ENCODE measurements at places on chromosomes 6 and 20. TPM values are rescaled to one million over a fixed set of nuclear protein-coding genes. Genes with fewer than 3 reads are reported as not detected.

SLC25A27 gene
- polyA plus RNA-seq = 3.7 TPM

RSPO3 gene
- polyA plus RNA-seq = 6.7 TPM

FHL5 gene
- polyA plus RNA-seq = 7.6 TPM

DNA sequence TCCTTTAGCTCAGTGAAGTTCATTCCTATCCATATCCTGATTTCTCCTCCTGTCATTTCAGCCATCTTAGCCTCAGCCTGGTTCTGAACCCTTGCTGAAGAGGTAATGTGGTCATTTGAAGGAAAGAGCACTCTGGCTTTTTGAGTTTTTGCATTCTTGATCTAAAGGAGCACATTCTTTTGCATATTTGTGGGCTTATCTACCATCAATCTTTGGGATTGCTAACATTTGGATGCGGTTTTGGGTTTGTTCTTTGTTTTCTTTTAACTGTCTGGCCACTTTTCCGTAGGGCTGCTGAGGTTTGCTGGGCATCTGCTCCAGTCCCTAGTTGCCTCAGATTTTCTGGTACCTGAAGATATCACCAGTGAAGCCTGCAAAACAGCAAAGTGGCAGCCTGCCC lies 238.3 kb downstream of the EPM2A start:
- DNase-seq = no peak
- H3K27me3 ChIP-seq = no peaks in the 10 kb centered on the region
- no peaks in the 10 kb centered on the region for H3K4me1 ChIP-seq

DNA sequence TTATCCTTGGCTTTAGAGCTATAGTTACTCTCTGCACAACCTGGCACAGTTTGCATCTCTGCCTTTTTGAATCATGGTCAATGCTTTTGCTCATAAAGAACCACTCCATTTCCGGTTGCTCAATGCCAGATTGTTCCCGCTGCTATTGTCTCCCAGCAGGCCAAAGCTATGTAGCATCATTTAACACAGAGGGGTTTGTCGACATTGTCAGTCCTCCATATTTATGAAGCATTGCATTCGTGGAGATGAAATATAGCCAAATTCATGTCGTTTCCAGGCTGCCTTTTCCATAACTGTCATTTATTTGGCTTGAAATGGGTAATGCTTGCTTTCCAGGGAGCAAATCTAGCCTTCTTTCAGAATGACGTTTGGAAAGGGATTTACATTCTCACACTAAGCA lies 598.8 kb downstream of the EPHA7 start:
- DNase-seq = no peak
- H3K4me3 ChIP-seq = no peak overlapping the region
- H3K27me3 ChIP-seq = no peaks in the 10 kb centered on the region
- H3K4me1 ChIP-seq = no peaks in the 10 kb centered on the region
- no peaks in the 10 kb centered on the region for H3K36me3 ChIP-seq
- H3K27ac ChIP-seq = no peak overlapping the region

DNA sequence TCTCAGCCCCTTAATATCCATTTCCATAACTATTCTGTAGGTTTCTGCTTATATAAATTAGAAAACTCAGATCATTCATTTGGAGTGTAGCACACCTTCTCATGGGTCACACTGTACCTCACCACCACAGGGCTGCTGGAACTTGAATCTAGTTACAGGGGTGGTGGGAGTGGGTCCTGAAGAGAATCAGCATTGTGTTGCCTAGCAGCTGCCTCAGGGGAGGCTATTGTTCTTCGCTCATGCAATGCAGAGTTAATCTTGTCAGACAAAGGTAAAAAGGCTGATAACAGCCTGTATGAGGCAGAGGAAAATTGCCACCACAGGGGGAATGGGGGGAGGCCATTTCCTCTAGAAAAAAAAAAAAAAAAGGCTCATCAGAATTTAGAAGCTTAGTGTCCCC lies 496.0 kb upstream of the ADGRB3 start:
- H3K4me3 ChIP-seq = no peak overlapping the region
- no peaks in the 10 kb centered on the region for H3K27me3 ChIP-seq
- H3K4me1 ChIP-seq = no peaks in the 10 kb centered on the region

- no peaks in the 10 kb centered on the region for H3K27me3 ChIP-seq
- no peak overlapping the region for H3K27ac ChIP-seq
- H3K4me3 ChIP-seq = no peak overlapping the region
- no peaks in the 10 kb centered on the region for H3K4me1 ChIP-seq
- no peak for DNase-seq
Measured at GRCh38 chr6:101482606-101483005, 89.1 kb downstream of the GRIK2 start.

DNA sequence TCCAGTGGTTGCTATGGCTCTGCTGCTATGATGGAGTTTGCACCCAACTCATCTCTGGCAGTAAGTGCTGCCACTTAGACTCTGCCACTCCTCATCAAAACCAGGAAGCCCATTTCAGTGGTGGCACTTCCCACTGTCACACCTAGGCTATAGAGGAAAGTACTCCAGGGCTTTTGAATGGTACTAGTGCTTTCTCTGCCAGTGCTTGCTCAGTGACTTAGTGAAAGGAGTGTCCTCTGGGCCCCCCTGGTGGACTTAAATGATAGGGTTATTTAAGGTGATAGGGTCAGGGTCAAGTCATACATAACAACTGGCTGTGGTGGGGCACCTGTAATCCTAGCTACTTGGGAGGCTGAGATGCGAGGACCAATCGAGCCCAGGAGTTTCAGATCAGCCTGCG lies 22.8 kb downstream of the FITM2 start:
- H3K27me3 ChIP-seq = no peaks in the 10 kb centered on the region
- H3K4me3 ChIP-seq = no peak overlapping the region
- no peaks in the 10 kb centered on the region for H3K36me3 ChIP-seq
- no peaks in the 10 kb centered on the region for H3K4me1 ChIP-seq
- no peak overlapping the region for H3K27ac ChIP-seq

GRCh38 chr6:144055121-144055931 lies 40.0 kb downstream of the SF3B5 start:
- no peaks in the 10 kb centered on the region for H3K36me3 ChIP-seq
- H3K27me3 ChIP-seq = no peaks in the 10 kb centered on the region
- H3K4me1 ChIP-seq = no peaks in the 10 kb centered on the region
- H3K4me3 ChIP-seq = no peak overlapping the region
- peak; percentile 71 for DNase-seq
- H3K27ac ChIP-seq = peak overlapping the region; percentile 74

DNA sequence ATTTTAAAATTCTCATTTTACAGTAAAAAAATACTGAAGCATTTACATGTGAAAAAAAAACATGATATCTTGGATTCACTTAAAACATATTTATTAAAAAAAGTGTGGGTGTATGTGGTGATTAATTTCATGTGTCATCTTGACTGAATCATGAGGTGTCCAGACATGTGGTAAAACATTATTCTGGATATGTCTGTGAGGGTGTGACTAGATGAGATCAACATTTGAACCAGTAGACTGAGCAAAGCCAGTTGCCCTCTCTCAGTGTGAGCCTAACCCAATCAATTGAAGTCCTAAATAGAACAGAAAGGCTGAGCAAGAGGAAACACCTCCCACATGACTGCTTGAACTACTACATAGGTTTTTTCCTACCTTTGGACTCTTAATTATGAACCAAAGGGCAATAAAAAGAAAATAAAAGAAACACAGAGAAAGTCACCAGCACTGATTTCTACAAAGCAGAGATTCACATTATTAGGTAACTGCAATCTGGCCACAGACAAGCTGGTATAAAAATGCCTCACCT lies 90.5 kb upstream of the VGLL2 start:
- no peak overlapping the region for H3K4me3 ChIP-seq
- H3K27me3 ChIP-seq = no peaks in the 10 kb centered on the region
- no peak for DNase-seq

GRCh38 chr6:3542032-3542640 lies 85.3 kb upstream of the SLC22A23 start:
- H3K4me3 ChIP-seq = no peak overlapping the region
- H3K27me3 ChIP-seq = no peaks in the 10 kb centered on the region
- peaks cover 69% of the 10 kb centered on the region for H3K4me1 ChIP-seq
- no peak for DNase-seq
- no peaks in the 10 kb centered on the region for H3K36me3 ChIP-seq

DNA sequence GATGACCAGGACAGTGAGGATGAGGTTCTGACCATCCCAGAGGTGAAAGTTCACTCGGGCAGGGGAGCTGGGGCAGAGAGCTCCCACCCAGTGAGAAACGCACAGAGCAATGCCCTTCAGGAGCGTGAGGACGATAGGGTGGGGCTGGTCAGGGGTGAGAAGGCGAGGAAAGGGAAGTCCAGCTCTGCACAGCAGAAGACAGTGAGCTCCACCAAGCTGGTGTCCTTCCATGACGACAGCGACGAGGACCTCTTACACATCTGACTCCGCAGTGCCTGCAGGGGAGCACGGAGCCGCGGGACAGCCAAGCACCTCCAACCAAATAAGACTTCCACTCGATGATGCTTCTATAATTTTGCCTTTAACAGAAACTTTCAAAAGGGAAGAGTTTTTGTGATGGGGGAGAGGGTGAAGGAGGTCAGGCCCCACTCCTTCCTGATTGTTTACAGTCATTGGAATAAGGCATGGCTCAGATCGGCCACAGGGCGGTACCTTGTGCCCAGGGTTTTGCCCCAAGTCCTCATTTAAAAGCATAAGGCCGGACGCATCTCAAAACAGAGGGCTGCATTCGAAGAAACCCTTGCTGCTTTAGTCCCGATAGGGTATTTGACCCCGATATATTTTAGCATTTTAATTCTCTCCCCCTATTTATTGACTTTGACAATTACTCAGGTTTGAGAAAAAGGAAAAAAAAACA lies 16.6 kb upstream of the SLC22A1 start:
- no peak overlapping the region for H3K27ac ChIP-seq
- H3K4me3 ChIP-seq = no peak overlapping the region
- no peak for DNase-seq

DNA sequence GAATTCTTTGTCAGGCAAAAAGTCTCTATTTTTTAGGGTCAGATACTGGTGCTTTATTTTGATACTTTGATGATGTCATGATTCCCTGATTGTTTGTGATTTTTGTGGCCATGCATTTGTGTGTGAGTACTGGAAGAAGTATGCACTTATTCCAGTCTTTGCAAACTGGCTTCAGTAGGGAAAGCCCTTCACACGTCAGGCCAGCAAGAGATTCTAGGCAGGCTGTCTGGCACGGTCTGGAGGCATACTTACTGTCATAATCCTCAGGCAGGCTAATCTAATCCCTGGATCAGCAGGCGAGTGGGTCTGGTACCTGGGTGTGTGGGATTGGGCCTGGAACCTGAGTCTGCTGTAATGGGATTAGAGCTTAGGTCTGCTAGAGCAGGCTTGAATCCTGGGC lies 391.8 kb upstream of the MMS22L start:
- no peak for DNase-seq
- no peaks in the 10 kb centered on the region for H3K4me1 ChIP-seq
- H3K4me3 ChIP-seq = no peak overlapping the region
- H3K27ac ChIP-seq = no peak overlapping the region

PNLDC1 gene
- polyA plus RNA-seq = not detected

CD40 gene
- polyA plus RNA-seq = 14.5 TPM

DNA sequence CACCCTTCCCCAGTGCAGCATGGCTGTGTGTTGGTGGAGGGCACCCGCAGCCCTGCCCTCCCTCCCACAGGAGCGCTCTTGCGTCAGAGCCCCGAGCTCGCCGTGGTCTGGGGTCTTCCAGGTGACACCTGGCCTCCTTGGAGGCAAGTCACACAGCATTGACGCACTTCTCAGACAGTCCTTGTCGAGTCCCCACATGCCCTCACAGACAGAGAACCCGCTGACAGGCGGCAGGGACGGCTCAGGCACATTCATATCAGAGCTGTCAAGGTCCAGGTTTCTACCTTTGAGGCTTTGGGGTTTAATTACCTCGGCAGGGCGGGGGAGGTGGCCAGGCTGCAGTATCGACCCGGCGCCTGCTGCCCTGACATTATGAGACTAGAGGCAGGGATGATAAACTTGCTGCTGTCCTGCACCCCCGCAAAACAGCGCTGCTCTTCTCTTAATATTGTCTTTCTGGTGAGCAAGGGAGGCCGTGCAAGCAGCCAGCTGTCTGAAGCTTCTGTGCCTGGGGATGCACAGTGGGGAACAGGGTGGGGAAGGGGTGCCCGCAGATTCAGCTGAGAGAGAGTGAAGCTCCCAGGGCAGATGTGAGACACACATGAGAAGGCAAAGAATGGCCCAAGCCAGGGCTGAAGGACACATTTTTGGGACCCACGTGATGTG lies 4.7 kb downstream of the NPEPL1 start:
- H3K27ac ChIP-seq = peak overlapping the region; percentile 21
- no peaks in the 10 kb centered on the region for H3K27me3 ChIP-seq
- peak; percentile 84 for DNase-seq
- no peak overlapping the region for H3K4me3 ChIP-seq

GRCh38 chr6:119314885-119315272 lies 34.7 kb downstream of the MAN1A1 start:
- H3K4me3 ChIP-seq = no peak overlapping the region
- H3K27ac ChIP-seq = peak overlapping the region; percentile 78
- no peaks in the 10 kb centered on the region for H3K27me3 ChIP-seq
- H3K36me3 ChIP-seq = peaks cover 2% of the 10 kb centered on the region

FRS3 gene
- polyA plus RNA-seq = 1.1 TPM

- H3K27ac ChIP-seq = no peak overlapping the region
- no peaks in the 10 kb centered on the region for H3K4me1 ChIP-seq
- no peak overlapping the region for H3K4me3 ChIP-seq
Measured at GRCh38 chr6:168041928-168042327, 37.1 kb downstream of the FRMD1 start.

GRCh38 chr6:139251045-139251690 lies 40.6 kb downstream of the TXLNB start:
- H3K4me3 ChIP-seq = no peak overlapping the region
- no peak overlapping the region for H3K27ac ChIP-seq
- no peaks in the 10 kb centered on the region for H3K36me3 ChIP-seq
- H3K27me3 ChIP-seq = no peaks in the 10 kb centered on the region
- DNase-seq = no peak

DNA sequence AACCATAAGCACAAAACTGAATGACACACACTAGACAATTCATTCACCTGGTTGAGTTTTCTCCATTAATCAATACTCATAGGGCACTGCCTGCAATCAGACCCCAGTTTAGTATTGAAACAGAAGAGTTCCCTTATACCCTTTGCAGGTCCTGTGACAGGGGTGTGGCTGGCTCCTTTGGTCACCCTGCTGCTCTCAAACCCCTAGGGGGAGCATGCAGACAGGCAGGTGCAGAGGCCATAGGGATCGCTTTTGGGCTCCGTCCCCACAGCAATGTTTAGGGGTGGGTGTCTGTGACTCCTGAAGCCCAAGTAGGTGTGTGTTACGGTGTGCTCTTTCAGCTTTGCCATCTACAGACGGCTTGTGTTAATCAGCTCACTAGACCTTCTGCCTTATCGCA lies 210.4 kb downstream of the CENPW start:
- no peak overlapping the region for H3K27ac ChIP-seq
- peaks cover 4% of the 10 kb centered on the region for H3K4me1 ChIP-seq
- no peak for DNase-seq
- H3K4me3 ChIP-seq = no peak overlapping the region
- H3K36me3 ChIP-seq = no peaks in the 10 kb centered on the region

DNA sequence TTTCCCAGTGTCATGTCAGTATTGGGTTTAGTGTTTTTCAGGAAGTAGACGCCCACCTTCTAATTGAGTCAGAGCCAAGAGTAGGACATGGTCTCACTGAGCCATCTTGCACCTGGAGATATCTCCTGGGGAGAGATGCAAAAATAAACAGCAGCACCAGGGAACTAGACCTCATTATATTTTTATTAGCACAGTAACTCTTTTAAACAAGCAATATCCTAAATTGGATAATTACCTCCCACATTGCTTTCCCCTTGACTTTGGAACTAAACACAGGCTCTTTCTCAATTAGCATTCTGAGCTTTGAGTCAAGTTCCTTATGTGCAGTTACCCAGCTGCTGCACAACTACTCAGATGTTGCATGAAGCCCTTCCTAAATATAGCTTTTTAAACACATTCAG lies 175.4 kb downstream of the IBTK start:
- no peaks in the 10 kb centered on the region for H3K36me3 ChIP-seq
- H3K4me1 ChIP-seq = no peaks in the 10 kb centered on the region
- H3K4me3 ChIP-seq = no peak overlapping the region
- peak; percentile 9 for DNase-seq
- H3K27me3 ChIP-seq = no peaks in the 10 kb centered on the region

All from small intestine (tissue), 16 donors.